Left hindlimb (tissue), 1 donor: ENCODE measurements at places on chromosomes 12 and 14.

GRCh38 chr12:28933864-28934527, 215.1 kb upstream of the FAR2 start:
- no peak for DNase-seq

- no peak for DNase-seq
These were observed 32.3 kb downstream of the SLC15A5 start for GRCh38 chr12:16245209-16245608.

DNA sequence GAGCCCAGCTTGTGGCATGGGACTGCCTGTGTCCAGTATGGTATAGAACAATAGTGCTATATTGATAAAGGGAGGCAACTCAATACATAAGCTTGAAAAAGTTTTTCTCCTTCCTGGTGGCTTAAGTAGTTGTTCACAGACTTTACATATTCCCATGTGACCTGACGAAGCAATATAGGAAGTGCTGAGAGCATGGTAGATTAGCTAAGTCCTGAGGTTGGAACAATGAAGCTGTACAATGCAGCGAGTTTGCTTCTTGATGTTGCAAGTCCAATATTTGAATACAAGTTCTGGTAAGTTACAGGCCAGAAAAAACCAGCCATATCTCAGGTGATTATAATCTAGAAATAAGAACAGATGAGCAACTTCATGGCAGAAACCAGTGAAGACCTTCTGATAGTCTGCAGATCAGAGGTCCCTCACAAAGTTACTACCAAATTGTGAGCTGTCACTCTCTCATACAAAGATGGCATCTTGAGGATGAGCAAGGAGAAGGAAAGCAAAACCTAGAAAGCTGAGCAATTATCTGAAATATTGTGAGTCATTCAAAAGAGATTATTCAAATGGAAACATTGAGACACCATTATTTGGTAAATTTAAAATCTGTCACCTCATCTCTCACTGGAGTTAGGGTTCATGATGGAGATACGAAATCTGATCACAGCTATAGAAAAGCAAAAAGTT, 72.9 kb upstream of the BTG1 start:
- no peak for DNase-seq

GRCh38 chr12:94261119-94261518, 112.7 kb downstream of the PLXNC1 start:
- DNase-seq: no peak

DNA sequence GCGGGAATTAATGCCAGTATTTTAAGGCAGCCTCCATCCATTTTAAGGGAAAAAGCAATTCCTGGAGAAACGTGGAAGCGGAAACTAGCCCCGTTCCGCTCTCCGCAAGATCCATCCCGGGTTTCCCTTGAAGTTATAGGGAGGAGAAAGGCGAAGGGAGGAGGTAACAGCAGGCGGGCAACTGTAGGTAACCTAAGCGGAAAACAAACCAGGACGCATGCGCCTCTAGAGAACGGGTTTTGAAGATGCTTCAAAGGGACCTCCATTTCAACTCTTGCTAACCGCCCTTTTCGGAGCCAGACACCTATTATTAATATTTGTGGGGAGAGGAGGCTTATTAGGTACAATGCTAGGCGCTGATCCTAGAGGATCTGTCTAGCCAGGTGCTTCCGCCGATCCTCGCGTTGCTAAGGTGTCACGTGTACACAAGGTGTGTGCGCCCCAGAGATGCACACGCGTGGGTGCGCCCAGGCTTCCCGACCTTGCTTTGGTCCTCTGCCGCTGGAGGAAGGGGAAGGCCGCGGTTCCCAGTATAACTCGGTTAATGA, 6.2 kb downstream of the TBX5 start:
- DNase-seq: no peak

DNA sequence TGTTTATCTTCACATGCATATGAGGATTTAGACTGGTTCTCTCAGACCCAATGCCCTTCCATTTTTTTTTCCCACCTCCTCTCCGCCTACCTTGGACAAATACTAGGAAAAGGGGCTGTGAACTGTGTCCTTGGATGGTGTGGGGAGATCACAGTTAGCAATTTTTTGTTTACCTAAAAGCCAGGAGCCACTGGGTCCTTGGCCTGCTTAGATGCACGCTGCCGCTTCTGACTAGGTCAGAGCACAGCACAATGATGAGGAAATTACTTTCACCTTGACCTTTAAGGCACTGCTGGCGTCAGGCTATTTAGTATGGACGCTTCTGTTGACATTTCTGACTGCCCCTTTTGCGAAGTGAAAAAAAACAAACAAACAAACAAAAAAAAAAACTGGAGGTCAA, 1.9 kb downstream of the CCDC38 start:
- DNase-seq: no peak

- DNase-seq: no peak
These were observed 139.5 kb upstream of the AEBP2 start for GRCh38 chr12:19299765-19300164.

GRCh38 chr14:87896393-87897380, 96.3 kb downstream of the GALC start:
- no peak for DNase-seq

DNA sequence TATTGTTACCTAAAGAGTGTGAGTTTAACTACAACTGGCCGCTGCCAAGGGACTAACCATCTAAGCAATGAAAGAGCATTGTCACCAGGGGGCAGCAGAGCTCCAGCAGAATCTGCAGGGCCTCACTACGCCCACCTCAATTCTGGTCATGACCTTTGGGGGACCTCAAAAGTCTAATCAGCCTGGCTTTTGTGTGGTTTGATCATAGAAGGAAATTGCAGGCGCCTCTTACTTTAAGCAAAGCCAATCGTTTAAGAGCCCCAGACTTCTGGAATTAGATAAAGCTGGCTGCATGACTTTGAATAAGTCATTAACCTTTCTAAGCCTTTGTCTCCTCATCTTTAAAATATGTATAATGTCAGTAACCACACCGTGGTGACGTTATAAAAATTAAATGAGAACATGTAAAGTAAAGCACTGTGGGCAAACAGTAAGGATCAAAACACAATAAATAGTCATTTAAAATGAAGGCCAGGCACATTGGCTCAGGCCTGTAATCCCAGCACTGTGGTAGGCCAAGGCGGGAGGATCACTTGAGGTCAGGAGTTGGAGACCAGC, 58.6 kb downstream of the TBX3 start:
- no peak for DNase-seq

DNA sequence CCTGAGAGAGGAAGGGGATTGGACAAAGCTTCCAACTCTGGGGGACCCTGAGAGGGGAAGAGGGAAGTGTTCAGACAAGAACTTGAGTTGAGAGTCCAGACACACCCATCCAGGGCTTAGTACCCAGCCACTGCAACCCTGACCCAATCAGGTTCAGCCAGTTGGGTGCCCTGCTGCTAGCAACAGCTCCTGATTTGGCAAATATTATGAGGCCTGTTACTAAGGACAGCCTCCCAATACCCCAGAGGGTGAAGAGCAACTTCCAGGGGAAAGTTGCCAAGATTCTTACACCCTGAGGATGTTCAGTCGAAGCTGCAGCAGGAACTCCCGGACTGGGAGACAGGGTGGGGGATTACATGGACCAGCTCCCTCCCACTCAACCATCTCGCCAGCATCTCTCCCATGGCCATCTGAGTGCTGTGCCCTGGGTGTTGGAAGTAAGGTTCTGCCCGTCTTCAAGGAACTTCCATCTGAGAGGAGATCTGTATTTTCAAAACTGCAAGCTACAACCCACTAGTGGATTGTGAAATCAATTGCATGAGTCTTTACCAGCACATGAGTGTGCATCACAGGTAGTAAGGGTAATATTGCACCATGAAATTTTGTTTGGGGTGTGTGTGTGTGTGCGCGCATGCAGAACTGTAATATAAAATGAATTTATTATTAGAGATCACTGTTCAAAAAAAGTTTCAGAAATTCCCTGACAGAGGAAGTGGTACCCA, 11.5 kb upstream of the KRT78 start:
- DNase-seq: no peak

DNA sequence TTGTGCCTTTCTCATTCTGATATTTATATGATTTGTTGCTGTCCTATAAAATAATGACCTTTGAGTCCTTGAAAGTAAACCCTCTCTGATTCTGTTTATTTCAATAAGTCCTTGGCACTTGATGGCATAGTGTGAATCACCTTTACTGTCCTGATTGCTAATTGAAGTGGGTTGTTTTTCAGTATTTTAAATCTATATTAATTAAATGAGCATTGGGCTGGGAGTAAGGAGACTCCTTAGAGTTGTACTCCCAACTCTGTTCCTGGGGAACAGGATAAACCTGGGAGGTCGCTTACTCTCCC, 235.7 kb downstream of the EGLN3 start:
- DNase-seq: no peak

DNA sequence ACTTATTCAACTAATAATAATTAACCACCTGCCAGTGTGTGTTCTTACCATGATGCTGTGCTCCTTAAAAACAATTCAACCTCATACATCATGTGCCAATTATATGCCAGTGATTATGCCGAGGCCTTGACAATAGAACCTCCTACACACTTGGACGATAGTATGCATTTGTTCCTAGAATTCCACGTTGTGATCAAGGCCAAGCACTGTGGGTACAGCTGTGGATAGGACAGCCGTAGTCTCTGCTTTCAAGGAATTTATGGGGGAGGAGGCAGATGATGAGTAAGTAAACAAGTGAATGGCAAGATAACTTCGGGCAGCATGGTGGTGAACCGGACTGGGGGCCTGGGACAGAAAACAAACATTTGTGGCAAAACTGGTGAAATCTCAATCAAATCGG, 18.0 kb upstream of the MYO1H start:
- no peak for DNase-seq

DNA sequence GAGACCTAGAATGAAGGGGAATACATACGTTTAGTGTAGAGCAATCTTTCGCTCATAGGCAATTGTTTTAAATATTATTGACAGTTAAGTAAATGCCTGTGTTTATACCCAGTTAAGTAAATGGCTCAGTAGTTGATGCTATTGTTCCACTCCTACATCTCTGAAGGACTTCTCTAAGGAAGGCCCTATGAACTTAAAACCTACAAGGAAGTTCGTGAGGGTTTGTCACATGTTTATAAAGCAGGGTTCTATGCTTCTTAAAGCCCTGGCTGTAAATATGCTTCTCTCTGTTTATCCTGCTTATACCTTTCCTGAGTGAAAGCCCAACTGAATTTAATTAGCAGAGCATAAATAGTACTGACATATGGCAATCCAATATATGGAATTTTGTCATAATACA, 282.1 kb upstream of the NPAS3 start:
- no peak for DNase-seq

GRCh38 chr12:76180401-76181277, 96.2 kb upstream of the NAP1L1 start:
- no peak for DNase-seq

DNA sequence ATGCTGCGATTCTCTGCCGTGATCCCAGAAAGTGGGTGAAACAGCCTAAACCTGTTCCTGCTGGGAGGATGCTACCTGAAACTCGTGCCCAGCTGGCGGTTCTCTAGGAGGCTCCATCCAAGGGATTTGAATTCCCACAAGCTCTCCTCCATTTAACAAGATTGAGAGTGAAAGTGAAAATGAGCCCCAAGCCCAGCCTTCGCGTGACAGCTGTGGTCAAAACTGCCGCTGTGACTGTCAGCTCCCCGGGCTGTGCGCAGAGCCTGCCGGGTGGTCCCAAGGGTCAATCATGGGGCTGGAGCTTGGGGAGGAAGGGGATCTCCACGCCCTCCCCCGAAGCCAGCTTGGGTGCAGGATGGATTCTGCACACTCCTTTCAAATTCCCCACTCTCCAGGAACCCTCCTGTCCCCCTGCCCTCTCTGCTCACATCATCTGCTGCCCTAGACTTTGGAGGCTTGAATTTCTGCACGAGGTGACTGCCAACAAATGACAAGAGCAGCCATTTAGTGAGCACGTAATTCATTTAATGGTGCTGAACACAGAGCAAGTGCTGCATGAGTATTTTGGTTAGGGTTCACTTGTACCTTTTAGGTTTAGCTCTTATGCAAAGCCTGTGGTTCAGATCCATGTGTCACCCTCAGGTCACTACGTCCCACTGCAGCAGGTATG, 5.3 kb downstream of the ASB2 start:
- DNase-seq: no peak

DNA sequence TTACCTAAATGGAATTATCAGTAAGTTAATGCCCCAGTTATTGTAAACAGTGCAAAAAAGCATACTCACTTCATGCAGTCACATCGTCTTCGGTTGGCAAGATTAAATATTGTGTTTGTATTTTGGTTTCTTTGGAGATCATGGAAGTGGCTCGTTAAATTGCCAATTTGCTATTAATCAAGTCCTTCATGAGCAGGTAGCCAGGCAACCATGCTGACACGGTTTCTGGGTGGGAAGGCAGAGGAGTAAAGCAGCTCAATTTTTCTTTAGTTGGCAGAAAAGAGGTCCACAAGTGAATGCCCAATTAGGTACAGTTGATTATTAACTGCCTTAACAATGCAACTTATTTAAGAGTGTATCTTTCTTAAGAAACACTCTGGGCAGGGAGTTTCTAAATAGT, 43.9 kb downstream of the PPP4R3A start:
- DNase-seq: no peak
